ENCODE measurements at places on chromosomes 6 and 20.
A peak's percentile ranks its signal among the peaks of the same experiment; 100 is the strongest.

DNA sequence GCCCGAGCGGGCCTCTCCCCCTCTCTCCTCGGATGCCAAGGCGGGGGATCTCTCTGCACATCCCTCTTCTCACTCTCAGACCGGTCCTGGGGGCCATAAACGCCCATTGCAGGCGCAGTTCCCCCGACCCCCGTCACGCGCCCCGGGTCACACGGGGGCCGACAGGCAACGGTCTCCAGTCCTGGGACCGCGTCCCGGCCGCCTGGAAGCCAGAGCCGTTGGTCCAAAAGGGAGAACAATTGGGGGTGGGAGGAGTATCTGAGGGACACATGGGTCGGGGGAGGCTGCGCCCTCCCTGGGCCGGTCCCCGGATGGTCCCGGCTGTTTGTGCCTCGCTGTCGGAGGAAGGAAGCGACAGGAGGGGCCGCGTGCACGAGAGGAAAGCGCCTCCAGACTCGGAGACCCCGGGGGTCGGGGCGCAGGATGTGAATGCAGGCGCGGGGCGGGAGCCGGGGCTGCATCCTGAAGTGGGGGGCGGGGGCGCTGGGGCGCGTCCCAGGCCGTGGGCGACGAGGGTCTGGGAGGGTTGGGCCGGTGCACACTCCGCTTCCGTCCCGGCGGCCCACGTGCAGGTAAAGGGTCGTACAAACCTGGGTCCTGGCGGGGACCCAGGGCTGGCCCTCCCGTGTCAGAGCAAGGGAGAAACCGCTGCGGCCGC is 903 bp downstream of the SLC4A11 start:
- ATAC-seq = no peak

DNA sequence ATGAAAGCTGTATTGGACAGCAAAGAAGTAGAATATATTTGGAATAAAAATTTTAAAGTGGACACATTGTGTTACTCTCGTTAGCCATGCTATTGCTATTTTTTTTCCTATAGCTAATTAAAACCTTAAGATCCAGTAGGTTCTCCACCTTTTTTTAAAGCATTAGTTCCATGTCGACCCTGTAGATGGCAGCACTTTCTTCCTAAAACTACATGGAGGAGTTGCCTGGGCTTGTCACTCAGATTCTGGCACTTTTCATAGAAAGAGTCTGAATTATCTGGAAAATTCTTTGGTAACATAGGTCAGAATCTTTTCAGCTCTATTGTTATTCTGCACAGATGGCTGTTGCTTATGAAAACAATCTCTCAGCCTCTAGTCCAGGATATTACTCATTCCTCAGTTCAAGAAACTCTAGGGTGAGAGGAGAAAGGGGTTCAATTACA is 42.0 kb upstream of the ESR1 start:
- peak; percentile 74 for ATAC-seq

DNA sequence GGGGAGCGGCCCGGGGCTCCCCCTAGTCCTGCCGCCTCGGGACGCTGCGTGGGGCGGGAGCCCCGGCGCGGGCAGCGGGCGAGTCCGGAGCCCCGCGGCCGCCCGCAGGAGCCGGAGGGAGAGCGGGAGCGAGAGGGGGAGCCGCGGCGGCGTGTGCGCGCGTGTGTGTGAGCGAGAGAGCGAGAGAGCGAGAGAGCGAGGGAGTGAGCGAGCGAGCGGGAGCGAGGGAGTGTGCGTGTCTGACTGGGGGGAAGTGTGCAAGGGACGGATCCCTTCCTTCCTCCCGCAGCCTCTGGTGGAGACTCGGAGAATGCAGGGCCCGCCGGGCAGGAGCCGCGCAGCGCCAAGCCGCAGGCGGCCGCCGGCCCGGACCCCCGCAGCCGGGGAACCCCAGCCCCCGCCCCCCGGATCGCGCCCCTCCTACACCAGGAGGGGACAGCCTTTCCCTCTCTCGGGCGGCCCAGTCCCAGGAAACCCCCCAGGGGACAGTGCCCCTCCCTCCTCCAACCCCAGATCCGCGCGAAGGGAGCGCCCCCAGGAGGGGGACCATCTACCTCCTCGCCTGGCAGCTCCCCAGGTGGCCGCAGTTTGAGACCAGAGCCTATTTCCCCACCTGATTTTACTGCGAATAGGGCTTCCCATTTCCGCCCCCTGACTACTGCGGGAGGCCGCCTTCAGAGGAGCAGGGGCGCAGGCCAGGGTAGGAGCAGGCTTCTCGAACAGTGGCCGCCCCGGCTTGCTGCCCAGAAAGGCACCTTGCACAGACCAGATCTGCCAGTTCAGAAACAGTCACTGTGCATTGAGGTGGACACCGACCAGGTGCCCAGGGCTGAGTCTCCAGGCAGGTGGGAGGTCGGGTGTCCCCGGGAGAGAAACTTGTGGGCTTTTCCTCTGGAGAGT is at the start of gene CDH22:
CDH22 (minus strand) TSS at position 241 of the 900 bp plus-strand sequence. CDS start 57,204 bp downstream, outside the sequence.
- ATAC-seq = peak; percentile 76

GRCh38 chr6:23176883-23177282 is 607.5 kb downstream of the HDGFL1 start:
- ATAC-seq = no peak

- ATAC-seq = no peak
Measured at GRCh38 chr20:2796011-2796660, 4.3 kb downstream of the CPXM1 start.

DNA sequence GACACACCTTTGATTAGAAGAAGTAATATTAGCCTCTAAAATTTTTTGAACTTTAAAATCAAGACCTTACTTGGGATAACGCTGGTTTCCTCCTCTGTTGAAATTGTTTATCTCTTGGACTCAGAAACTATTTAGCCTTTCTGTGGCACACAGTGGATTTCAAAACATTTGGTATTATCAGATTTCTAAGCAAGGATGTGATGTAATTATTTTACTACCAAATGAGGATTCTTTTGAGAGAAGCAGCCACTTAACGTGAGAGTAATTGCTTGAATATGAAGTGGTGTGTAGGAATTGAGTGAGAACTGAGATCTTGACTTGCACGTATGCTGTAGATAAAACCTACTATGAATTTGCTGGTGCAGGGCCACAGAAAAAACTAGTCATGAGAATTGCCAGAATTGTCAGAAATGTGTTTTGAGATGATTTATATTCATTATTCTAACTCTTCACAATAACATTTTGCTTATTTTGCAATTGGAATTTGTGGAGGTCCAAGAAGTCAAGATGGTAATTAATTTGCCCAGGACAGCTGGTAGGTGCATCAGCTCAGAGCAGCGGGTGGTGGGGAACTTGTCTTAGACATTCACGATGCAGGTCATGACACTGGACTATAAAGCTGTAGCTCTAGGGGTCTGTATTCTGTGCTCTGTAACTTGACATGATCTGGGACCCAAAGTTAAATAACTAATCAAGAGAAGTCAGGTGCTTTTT is 53.4 kb downstream of the AKAP12 start:
- no peak for ATAC-seq

GRCh38 chr6:131199568-131200272 is 64.5 kb downstream of the AKAP7 start:
- ATAC-seq = peak; percentile 98

DNA sequence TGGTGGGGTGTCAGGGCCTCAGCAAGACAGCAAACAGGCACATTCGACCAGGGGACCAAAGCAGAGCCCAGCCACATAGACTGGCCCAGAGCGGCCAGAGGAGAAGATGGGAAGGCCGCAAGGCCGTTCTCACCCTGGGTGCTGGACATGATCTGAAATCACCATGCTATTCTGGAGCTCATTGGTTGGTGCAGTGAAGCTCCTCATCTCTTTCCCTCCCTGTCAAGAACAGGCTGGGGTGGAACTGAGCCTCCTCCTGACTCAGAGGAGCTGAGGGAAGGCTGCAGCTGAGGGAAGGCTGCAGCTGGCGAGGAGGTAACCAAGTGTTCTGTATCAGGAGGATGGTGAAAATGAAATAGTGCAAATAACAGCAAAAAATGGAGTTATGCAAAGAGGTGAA is 80.0 kb downstream of the AKAP7 start:
- no peak for ATAC-seq

- ATAC-seq = no peak
Measured at GRCh38 chr20:25221592-25222460, 26.1 kb upstream of the PYGB start.

DNA sequence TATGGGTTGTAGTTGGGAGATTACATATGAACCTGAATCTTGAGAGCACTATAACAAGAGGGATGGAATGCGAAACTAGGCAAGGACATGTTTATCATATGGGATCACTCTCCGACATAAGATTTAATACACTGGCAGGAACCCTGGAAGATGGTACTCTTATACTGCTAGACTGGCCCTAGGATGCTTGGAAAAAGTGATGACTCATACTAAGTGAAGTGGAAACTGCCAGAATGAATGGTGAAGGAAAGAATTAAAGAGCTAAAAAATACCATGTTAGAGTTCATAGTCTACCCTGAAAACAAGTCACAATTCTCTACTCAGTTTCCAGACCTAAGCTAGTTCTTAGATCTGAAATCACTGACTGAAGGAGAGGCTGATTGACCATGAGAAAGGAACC is 45.5 kb upstream of the THEMIS start:
- no peak for ATAC-seq

DNA sequence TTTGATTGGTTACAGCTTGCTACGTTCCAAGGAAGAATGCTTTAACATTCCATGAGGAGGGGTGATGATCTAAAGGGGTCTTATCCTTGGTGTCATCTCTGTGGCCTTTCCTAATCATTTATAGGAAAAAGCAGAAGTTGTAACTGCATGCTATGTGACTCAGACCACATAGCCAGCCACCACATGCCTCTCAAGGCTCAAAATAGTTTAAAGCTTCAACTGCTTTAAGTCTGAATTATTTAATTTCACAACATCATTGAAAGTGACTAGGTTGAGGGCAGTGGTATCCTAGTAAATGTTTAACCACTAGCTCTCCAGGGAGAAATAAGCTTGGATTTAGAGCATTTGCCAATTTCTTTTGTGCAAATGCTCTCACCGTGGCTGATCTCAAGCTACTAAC is 29.7 kb downstream of the MC3R start:
- ATAC-seq = no peak

- peak; percentile 94 for ATAC-seq
Measured at GRCh38 chr20:41072190-41072863, 43.7 kb downstream of the TOP1 start.

GRCh38 chr6:63858691-63859090 is 223.1 kb downstream of the PHF3 start:
- no peak for ATAC-seq

GRCh38 chr6:113873043-113873667 is 16.0 kb downstream of the MARCKS start:
- ATAC-seq = no peak

- ATAC-seq = no peak
Measured at GRCh38 chr6:836276-836853, 143.4 kb upstream of the EXOC2 start.

GRCh38 chr20:12327205-12327604 is 409.5 kb downstream of the BTBD3 start:
- no peak for ATAC-seq

DNA sequence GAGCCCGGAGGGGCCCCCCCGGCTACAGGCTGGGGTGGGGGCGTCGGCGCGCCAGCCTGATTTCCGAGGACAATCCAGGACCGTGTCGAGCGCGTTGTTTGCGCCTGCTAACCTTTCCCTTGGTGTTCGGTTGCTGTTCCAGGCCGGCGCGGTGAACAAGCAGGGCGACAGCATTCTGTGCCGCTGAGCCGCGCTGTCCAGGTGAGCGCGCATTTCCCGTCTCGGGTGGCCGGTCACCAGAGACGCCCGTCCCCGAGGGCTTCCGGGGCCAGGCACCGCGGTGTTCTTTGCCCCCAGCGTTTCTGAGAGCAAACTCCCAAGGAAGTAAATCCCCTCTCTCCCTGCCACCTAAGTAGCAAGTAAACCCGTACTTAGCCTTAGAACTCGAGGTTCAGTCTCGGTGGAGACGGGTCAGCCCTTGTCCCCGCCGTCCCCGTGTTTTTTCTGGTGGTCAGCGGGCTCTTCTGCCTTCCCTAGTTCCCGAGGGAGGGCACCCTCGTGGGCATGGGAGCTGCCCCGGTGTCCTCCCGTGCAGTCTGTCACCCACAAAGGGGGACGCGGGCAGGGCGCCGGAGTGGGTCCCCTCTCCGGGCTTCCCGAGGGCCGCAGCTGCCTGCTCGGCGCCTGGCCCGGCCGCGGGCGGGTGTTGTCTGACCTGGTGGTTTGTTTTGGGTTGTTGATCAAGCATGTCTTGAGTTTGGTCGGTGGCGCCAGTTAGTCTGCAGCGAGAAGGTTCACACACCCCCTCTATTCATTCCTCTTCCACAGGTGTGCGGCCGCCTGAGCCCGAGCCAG is 1.5 kb downstream of the ID4 start:
- peak; percentile 32 for ATAC-seq

DNA sequence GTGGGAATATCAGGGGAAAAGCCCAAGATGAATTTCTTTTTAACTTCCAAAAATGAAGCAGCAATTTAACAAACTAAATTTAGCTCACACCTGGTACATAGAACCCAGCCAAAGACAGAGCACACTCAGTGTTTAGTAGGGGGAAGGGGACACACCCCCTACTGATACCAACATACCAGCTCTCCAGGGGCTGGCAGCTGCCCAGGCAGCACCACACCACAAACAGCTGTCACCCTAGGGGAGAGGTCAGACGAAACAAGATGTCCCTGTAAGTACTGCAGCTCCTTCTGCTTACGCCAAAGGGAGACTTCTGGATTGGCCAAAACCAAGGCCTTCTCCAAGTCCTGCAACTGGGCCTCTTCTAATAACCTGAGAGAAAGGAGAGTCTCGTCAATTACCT is 26.0 kb downstream of the MDN1 start:
- no peak for ATAC-seq

GRCh38 chr20:58331961-58332551 is 22.5 kb downstream of the RAB22A start:
- no peak for ATAC-seq

- ATAC-seq = no peak
Measured at GRCh38 chr6:87102151-87102621, 7.3 kb upstream of the CGA start.

GRCh38 chr6:64838726-64839125 is 868.3 kb downstream of the EYS start:
- ATAC-seq = no peak

- ATAC-seq = no peak
Measured at GRCh38 chr6:52693773-52694172, 22.9 kb downstream of the TMEM14A start.

All from SK-N-SH treated with all-trans-retinoic acid at 6 μM for 48 hours (cell line).